NCI-H187 treated with DMSO at 0.1 percent for 48 hours (cell line): ENCODE measurements at places on chromosomes 5 and 9.

GRCh38 chr5:140609126-140609525, 23.8 kb downstream of the CD14 start:
- no peak for DNase-seq

GRCh38 chr5:68521776-68522175, 306.2 kb downstream of the PIK3R1 start:
- DNase-seq: no peak

DNA sequence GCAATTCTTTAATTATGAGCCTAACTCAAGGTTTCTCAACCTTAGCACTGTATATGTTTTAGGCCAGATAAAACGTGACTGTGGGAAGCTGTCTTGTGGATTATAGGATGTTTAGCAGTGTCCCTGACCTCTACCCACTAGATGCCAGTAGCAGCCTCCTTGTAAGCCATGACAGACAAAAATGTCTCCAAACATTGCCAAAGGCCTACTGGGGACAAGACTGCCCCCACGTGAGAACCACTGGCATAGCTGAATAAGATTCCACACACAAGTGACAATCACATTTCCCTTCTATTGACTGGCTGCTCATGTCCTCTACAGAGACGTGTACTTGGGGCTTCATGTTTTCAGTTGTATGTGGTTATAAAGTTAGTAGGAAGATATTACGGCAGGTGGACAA, 55.4 kb downstream of the GOLM1 start:
- no peak for DNase-seq

- DNase-seq: no peak
These were observed 28.1 kb downstream of the DYNC2I2 start for GRCh38 chr9:128628471-128629048.

- DNase-seq: no peak
These were observed 282.2 kb downstream of the TAF11L14 start for GRCh38 chr5:17916446-17916845.

DNA sequence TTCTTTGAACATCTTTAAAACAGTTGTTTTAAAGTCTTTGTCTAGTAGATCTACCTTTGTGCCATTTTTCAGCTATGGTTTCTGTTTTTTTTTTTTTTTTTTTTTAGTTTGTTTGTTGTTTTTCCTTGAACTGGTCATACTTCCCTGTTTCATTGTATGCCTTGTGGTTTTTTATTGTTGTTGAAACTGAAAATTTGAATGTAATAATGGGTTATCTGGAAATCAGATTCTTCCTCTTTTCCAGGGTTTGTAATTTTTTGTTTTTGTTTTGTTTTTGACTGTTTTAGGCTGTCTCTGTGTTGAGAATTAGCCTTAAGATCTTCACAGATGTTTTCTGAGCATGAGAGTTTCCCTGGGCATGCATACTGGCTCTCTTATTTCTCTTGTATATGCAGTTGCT, 269.6 kb upstream of the DAP start:
- DNase-seq: no peak

DNA sequence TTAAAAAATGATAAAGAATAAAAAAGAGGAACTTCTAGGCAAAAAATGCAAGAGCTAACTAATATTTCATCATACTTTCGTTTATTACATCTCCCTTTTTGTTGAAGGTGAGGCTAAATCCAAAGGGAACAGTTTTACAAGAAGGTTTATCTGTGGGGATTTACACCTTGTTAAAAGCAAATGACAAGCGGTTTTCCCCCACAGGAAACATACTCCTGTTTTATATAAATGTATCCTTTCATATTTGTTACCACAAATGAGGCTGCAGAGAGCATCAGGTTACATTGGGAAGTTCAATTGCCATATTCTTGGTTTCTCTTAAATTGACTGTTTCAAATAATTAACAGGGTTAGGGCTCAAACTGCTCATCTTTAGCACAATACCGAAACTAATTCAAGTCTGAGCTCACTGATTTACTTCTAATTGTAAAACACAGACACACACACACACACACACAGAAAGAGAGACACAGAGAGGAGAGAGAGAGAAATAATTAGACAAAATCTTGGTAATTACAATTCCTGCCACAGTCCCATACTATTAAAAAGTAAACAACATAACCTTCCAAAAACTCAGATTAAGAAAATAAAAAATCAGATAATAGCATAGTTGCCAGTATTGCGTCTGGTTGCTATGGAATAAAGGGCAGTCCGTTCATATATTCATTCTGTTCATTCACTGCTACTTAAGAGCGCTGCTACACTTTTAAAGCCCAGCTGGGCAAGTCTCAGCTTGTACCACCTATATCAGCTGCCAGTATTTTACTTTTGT, 17.1 kb downstream of the RFX3 start:
- peak; percentile 18 for DNase-seq

GRCh38 chr9:4106760-4107143, 193.1 kb downstream of the GLIS3 start:
- DNase-seq: no peak

DNA sequence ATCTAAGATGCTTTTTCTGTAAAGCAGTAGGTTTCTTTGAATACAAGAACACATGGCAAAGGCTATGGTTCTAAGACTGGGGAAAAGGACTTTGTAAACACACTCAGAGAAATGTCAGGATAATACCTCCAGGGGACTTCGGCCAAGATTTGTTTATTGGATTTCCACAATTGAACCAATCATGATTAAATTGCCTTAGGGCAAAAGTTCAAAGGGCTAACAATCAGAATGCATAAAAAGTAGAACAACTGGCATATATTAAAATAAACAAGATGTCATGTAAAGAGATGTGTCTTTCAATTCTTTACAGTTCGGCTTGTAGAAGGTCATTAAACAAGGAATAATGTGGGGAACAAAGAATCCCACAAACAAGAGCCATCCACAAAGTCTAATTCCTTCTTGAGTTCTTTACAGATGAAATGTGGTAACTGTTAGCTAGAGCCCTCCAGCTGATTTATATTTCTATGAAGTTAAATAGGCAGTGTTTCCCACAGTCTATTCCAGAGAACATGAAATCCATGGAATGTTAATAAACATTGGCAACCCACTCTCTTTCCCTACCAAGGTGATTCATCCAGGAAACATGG, 565.5 kb downstream of the ZNF608 start:
- DNase-seq: no peak

GRCh38 chr9:34651876-34652601, at the start of gene IL11RA:
Gene IL11RA (plus strand): TSS chr9:34652185. CDS start chr9:34655218, 3,033 bp downstream.
- DNase-seq: no peak

GRCh38 chr9:97468658-97469448, 32.6 kb upstream of the TMOD1 start:
- DNase-seq: no peak

DNA sequence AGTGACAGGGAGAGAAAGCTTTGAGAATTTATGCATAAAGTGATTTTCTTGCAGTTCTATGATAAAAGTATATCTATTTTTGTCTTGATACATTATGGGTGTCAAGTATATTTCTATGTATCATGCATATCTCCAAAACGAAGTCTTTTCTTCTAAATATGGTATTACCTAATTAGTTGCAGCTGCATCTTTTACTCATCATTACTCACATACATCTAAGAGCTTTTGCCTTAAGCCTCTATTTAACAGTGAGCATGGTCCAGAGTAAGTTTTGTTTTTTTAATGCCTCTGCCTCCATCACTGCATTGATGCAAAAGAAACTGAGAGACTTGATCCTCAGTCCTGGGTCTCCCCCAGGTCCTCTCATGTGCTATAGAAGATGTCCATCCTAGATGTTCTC, 40.0 kb upstream of the SMC5 start:
- DNase-seq: no peak

GRCh38 chr5:160359816-160360215, 10.6 kb downstream of the C1QTNF2 start:
- no peak for DNase-seq

DNA sequence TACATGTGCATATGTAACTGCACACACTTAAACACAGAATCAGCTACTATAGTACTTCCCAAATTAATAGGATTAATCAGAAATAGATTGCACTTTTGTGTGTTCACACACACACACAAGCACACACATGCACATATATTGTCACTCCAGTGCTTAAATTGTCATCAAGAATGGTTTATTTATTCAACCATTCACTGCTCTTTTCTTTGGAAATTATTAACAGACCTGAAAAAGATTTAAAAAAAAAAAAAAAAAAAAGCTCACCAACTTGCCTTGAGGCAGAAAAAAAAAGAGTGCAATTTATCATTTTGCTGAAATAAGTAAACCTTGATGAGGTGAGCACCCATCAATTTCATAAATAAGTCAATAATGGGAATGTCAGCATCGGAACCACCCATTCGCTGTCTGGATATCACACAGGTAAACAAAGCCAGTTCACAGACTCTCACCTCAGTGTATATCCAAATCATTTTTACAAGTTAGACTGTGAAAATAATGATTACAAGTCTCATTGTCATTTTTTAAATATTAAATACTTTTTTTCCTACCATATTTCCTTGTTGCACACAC, 562.8 kb downstream of the BNC2 start:
- DNase-seq: no peak

DNA sequence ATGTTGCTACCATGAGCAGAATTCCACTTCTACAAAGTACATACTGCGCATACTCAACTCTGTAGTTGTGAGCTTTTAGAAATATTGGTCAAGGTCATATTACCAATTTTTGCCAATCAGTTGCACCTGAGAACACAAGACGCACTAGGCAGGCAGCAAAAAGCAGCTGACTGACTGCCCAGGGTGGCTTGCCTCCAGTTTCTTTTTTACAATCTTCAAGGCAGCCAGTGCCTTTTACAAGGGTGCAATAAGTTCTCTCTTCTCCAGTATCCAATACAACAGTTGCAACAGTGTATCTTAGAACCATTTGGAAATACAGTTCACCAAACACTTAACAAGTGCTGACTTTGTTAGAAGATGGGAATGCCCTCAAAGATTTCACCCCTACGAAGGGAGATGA, 16.1 kb upstream of the FOXB2 start:
- DNase-seq: no peak

GRCh38 chr5:151184316-151185042, 26.9 kb upstream of the ANXA6 start:
- DNase-seq: no peak

GRCh38 chr5:43567967-43568366, 11.1 kb upstream of the PAIP1 start:
- DNase-seq: no peak

GRCh38 chr5:158953929-158954534, 145.7 kb downstream of the EBF1 start:
- DNase-seq: no peak

DNA sequence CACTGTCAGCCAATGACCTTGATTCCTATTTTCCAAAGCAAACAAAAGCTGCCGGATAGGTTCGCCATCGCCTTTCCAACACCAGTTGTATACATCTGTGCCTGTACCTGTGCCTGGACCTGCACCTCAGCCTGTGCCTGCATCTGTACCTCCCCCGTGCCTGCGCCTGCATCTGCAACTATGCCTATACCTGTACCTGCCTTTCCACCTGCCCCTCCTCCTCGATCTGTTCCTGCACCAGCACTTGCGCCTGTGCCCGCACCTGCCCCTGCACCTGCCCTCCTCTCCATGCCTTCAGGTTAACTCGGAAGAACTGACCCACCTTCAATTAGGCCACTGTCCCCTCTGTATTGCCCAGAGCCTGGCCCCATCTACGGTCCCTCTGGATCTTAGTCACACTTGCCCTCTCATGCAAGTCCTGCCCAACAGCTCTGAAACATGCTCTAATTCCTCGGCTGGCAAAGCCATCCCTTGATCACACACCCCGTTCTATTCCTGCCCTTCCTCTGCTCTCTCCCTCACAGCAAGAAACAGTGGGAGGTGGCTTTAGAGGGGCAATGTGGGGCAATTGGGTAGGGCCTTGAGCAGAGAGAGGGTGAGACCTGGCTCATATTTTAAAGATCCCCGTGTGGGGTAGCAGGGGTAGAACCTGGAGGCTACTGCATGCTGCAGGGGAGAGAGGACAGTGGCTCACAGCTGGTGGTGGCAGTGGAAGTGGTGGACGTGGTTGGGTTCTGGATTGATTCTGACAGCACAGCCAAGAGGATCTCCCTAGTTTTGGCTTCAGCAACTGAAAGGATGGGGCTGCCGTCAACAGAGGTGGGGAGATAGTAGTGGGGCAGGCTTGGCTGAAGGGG, 59.6 kb upstream of the PHYKPL start:
- no peak for DNase-seq
